Activated T-helper 1 cell treated with anti-CD3 and anti-CD28 coated beads, Interleukin-12 subunit alpha, Interleukin-12 subunit beta, Interleukin-2, Interleukin-4 antibody, amounts not matched to agents 30 ng/mL and 10 ng/mL and 1 ng/mL, durations not matched to agents 14 hours and 24 hours and 36 hours (primary cell): ENCODE measurements at places on chromosomes 12 and 14. TPM values are rescaled to one million over a fixed set of nuclear protein-coding genes. Genes with fewer than 3 reads are reported as not detected.
A peak's percentile ranks its signal among the peaks of the same experiment; 100 is the strongest.

TAS2R30 gene
- total RNA-seq: 3.8 and 4.5 TPM in 2 replicates

CLEC12A gene
- total RNA-seq: not detected in 2 replicates

- no peak overlapping the region for H3K4me3 ChIP-seq
- H3K4me1 ChIP-seq: no peaks in the 10 kb centered on the region
- H3K36me3 ChIP-seq: no peaks in the 10 kb centered on the region
- H3K27ac ChIP-seq: no peak overlapping the region
Observed at GRCh38 chr14:93543766-93544165, 113.0 kb downstream of the UNC79 start.

- no peak overlapping the region for H3K4me3 ChIP-seq
- H3K27ac ChIP-seq: no peak overlapping the region
- H3K4me1 ChIP-seq: peaks cover 10% of the 10 kb centered on the region
- H3K36me3 ChIP-seq: peaks cover 40% of the 10 kb centered on the region
- H3K27me3 ChIP-seq: no peaks in the 10 kb centered on the region
- no peak for DNase-seq
Observed at GRCh38 chr12:132071830-132072384, 72.2 kb downstream of the DDX51 start.

GZMH gene
- 35.7 and 35.9 TPM in 2 replicates for total RNA-seq

DNA sequence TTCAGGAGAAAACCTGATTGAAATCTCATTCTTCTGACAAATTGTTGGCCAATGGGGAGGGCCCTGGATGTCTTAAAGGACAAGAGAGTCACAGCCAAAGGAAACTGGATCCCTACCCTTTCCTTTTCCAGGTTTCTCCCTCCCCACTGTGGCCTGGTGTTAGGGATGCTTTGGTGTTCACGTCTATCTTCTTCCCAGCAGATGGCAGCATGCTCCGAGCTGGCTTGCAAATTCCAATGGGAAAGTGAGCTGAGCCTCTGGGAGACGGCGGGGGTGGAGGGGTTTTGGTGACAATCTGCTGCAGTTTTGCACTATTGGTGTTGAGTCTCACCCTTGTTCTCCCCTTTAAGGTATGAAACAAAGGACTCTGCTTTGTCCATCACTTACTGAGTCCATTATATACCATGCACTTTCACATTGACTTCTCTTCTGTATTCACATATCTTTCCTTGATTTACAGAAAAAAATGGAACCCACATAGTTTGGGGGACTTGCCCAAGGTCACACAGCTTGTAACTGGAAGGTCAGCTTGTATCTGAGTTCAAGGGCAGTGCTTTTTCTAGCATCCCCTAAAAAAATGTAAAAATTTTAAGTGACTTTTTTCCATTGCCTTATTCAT is 39.3 kb downstream of the CCDC177 start:
- H3K36me3 ChIP-seq: no peaks in the 10 kb centered on the region
- no peak for DNase-seq
- no peaks in the 10 kb centered on the region for H3K4me1 ChIP-seq
- peaks cover 24% of the 10 kb centered on the region for H3K27me3 ChIP-seq
- no peak overlapping the region for H3K4me3 ChIP-seq

- peak overlapping the region; percentile 40 for H3K27ac ChIP-seq
- H3K27me3 ChIP-seq: no peaks in the 10 kb centered on the region
- H3K4me3 ChIP-seq: no peak overlapping the region
- DNase-seq: no peak
- H3K4me1 ChIP-seq: peaks cover 7% of the 10 kb centered on the region
Observed at GRCh38 chr14:39050389-39050788, 52.6 kb downstream of the SEC23A start.

- no peak for DNase-seq
- H3K27ac ChIP-seq: no peak overlapping the region
- no peaks in the 10 kb centered on the region for H3K36me3 ChIP-seq
- no peaks in the 10 kb centered on the region for H3K4me1 ChIP-seq
- H3K27me3 ChIP-seq: no peaks in the 10 kb centered on the region
Observed at GRCh38 chr14:63147018-63147417, 57.2 kb upstream of the RHOJ start.

DNA sequence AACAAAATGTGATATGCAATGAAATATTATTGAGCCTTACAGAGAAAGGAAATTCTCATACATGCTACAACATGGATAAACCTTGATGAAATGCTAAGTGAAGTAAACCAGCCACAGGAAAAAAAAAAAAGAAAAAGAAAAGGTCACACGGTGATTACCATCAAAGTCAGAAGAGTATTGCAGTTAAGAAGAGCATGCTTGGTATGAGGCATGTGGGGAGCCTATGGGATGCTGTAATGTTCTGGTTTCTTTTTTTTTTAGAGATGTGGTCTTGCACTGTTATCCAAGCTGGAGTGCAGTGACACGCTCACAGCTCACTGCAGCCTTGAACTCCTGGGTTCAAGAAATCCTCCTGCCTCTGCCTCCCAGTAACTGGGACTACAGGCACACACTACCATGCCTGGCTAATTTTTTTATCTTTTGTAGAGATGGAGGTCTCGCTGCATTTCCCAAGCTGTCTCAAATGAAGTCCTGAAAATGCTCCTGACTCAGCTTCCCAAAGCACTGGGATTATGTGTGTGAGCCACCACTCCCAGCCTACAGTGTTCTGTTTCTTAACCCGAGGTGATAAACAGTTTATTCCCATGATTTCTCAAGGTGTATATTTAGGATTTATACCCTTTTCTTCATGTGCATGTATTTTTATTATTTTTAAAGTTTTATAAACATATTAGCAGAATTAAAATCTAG is 96.2 kb downstream of the SEC23A start:
- H3K36me3 ChIP-seq: no peaks in the 10 kb centered on the region
- DNase-seq: no peak
- no peak overlapping the region for H3K4me3 ChIP-seq
- H3K27ac ChIP-seq: no peak overlapping the region
- H3K27me3 ChIP-seq: peaks cover 5% of the 10 kb centered on the region

- H3K27ac ChIP-seq: no peak overlapping the region
Observed at GRCh38 chr12:124563401-124563800, 4.0 kb downstream of the NCOR2 start.

DNA sequence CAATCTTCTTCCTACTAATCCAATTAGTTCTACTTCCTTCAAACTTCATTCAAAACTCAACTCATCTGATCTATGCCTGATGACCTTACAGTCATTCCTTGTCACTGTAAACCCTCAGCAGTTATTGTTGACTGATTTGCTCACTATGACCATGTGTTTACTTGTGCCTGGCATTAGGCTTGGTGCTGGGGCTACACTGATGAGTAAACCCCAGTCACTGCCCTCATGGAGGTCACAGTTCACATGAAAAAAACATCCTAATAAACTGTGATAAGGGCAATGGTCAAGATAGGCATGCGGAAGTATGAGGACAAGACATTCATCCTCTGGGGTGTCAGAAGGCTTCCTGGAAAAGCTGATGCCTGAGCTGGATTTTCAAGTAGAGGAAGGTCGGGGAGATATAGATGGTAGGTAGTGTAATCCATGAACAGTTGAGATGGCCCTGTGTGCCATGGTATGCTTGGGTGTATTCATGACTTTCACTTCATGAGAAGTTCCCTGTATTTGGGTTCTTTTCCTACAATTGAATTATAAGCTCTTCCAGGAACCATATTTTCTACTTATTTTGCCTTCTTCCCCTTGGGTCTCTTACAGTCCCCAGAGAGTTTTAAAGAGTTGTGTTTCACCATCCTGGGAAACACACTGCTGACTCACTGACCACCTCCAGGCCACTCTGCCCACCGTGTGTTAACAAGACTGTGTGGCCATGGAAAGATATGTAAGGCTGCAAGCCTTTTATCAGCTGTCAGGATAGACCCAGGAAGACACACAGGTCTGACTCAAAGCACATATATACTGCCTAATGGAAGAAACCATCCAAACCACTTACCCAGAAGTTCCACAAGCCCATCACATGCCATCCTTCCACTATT is 38.7 kb upstream of the DUSP6 start:
- H3K27ac ChIP-seq: peak overlapping the region; percentile 78
- H3K36me3 ChIP-seq: peaks cover 6% of the 10 kb centered on the region
- no peak for DNase-seq
- H3K4me3 ChIP-seq: peak overlapping the region; percentile 31
- H3K27me3 ChIP-seq: no peaks in the 10 kb centered on the region
